ENCODE measurements at places on chromosomes 12 and 14.

- DNase-seq: no peak
Observed at GRCh38 chr14:51041883-51042282, 53.0 kb downstream of the TRIM9 start.

GRCh38 chr14:32374155-32374554 is 45.1 kb downstream of the AKAP6 start:
- DNase-seq: no peak

GRCh38 chr14:76163668-76164363 is 12.1 kb downstream of the GPATCH2L start:
- DNase-seq: no peak

DNA sequence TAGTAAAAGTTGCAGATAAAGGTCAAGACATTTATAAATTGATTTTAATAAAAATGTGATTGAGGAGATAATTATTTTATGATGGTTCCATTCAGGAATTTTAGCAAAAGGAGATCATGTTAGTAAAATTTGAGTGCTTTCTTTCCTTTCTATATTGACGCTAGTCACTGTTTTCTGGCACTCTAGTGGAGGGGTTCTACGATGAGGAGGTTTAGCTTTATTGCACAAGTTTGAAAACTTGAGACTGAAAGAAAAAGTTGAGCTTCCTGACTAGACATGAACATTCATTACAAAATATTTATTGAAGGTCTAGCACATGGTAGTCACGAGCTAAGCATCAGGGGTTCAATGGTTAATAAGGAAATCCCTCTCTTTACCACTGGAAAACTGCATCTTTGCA is 336.1 kb downstream of the SNAPC1 start:
- DNase-seq: no peak

DNA sequence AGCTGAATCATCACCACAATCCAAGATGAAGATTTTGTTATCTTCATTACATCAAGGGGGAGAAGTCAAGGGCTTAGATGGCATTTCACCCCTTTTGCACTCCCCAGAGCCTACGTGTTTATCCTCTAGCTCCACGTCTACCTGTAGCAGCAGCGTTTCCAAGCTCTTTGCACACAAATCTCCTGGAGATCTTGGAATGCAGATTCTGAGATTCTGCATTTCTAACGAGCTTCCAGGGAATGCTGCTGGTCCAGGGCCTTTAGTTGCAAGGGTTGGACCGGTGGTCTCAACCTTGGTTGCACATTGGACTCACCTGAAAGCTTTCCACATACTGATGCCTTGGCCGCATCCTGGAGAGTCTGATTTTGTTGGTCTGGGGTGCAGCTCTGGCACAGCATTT is 49.5 kb upstream of the STON2 start:
- DNase-seq: no peak

Measured in activated CD4-positive, alpha-beta T cell treated with anti-CD3 and anti-CD28 coated beads for 48 hours (primary cell).